ENCODE measurements at places on chromosomes 3 and 15. TPM values are rescaled to one million over a fixed set of nuclear protein-coding genes. Genes with fewer than 3 reads are reported as not detected.

The SMAD3 gene
- total RNA-seq = 29.2 TPM

The FGF7 gene
- 38.3 TPM for total RNA-seq

The PIF1 gene
- 0.45 TPM for total RNA-seq

The CNTN3 gene
- 7.5 TPM for total RNA-seq

The STX19 gene
- total RNA-seq = not detected

The ALPK3 gene
- 77.6 TPM for total RNA-seq

The FOXL2 gene
- not detected for total RNA-seq

The RLBP1 gene
- not detected for total RNA-seq

The ANKDD1A gene
- 3.0 TPM for total RNA-seq

The CP gene
- total RNA-seq = 24.5 TPM

All from right cardiac atrium (tissue), 5 donors.